ENCODE measurements at places on chromosomes 7 and 10. TPM values are rescaled to one million over a fixed set of nuclear protein-coding genes. Genes with fewer than 3 reads are reported as not detected.
A peak's percentile ranks its signal among the peaks of the same experiment; 100 is the strongest.

GRCh38 chr7:35556515-35557471 lies 138.1 kb downstream of the HERPUD2 start:
- peak; percentile 65 for DNase-seq

GRCh38 chr10:124348801-124349200 lies 69.9 kb downstream of the OAT start:
- no peak for DNase-seq

- no peak for DNase-seq
Measured at GRCh38 chr7:130269318-130269694, 2.6 kb downstream of the CPA2 start.

The SUFU gene
- 10.2 TPM for total RNA-seq

The LIPM gene
- not detected for total RNA-seq

DNA sequence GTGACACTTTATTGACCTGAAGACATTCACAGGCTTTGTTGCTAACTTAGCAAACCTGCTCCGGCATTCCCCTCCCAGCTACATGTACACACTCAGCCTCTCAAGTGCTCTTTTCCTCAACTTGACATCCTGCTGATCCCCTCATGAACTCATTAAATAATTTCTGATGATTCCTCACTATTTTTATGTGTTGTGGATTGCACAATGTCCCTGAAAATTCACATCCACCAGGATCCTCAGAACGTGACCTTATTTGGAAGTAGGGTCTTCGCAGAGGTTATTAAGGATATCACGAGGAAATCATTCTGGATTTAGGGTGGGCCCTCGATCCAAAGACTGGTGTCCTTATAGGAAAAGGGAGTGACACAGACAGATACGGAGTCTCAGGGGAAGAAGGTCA lies 27.3 kb downstream of the FIGNL1 start:
- no peak for DNase-seq

The HYAL4 gene
- total RNA-seq = 0.07 TPM

- DNase-seq = no peak
Measured at GRCh38 chr7:100824499-100825214, 2.7 kb downstream of the EPHB4 start.

DNA sequence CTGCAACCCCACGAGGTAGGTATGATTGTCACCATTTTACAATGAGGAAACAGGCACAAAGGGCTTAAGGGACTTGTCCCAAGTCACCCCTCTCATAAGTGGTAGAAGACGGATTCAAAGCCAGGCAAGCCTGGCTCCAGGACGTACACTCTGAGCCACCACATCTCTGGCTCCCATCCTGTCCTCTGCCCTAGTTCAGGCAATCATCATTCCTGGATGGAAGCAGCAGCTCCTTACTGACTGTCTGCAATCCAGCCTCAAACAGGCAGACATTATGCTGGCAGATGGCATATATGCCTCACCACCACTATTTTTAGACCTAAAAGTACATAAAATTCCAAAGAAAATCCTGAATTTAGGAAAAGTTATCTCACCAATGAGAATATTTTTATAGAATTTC lies 100.7 kb downstream of the USP6NL start:
- no peak for DNase-seq

- DNase-seq = no peak
Measured at GRCh38 chr10:116450861-116451260, 23.2 kb downstream of the PNLIPRP3 start.

The CACNA2D1 gene
- 18.9 TPM for total RNA-seq

Measured in hepatocyte (in vitro differentiated cells).